ENCODE measurements at places on chromosomes 12 and 14.
A peak's percentile ranks its signal among the peaks of the same experiment; 100 is the strongest.

DNA sequence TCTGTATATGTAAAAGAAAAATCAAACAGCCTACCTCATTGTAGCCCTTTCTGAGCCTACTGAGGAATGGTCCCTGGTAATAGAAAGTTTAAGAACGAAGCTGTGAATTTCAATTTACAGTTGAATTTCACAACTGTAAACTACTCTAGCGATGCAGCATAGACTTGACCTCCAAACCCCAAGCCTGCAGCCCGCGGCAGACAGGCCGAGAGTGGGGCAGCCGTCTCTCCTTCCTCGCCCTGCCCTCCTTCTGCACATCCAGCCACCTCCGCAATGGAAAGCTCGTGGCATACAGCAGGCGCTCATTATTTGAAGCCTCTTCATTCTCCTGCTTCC, 15.3 kb downstream of the RNASE2 start:
- no peak for DNase-seq

DNA sequence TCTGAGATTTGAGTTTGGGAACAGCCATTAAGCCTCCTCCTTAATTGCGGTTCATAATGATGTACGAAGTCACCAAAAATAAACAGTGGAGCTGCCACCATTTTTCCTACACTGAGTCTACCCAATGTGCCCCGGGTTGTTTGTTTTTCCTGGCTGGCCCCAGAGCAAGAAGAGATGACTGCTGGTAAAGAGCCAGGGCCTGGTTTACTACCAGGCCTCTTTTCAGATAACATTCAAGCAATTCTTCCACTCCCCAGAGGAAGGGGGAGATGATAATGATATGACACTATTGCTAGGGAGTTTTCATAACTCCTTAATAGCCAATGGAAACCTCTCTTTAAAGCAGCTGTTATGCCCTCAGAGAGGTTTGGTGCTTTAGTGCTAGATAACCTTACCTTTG, 42.3 kb downstream of the BRAP start:
- no peak for DNase-seq

GRCh38 chr14:28831126-28831525, 64.5 kb downstream of the FOXG1 start:
- no peak for DNase-seq

GRCh38 chr14:73825551-73826188, 26.0 kb upstream of the PTGR2 start:
- peak; percentile 80 for DNase-seq

GRCh38 chr14:21015312-21015711, 9.5 kb downstream of the NDRG2 start:
- no peak for DNase-seq

DNA sequence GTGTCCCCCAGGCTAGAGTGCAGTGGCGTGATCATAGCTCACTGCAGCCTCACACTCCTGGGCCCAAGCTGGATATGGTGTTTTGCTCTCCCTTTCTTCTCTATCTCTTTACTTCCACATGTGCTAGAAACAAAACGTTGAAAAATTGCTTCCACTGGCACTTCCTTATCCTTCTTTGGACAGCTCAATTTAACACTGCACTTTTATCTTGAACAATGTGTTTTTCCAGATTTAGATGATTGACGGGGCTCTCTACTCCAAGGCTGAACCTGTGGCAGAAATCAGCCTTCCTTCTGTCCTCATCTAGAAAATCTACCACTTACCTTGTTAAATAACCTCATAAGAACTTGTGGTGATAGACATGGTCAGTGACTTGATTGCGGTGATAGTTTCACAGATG, 165.1 kb downstream of the DAD1 start:
- no peak for DNase-seq

DNA sequence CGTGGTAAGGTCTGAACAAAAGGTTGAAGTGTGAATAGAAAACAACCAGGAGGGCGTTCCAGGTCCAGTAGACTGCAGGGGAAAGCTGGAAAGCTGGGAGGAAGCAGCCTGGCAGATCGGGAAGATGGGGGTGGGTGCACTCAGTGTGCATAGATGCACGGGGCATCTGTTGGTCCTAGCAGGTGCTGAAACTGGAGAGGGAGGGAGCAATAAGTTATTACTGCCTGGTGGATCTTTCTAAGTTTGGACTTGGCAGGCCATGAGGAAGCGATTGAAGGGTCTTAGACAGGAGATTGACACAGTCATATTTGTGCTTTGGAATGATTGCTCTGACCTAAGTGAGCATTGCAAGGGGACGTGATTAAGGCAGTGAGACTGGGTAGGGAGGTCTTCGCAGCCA, 194.4 kb downstream of the EFCAB11 start:
- no peak for DNase-seq

DNA sequence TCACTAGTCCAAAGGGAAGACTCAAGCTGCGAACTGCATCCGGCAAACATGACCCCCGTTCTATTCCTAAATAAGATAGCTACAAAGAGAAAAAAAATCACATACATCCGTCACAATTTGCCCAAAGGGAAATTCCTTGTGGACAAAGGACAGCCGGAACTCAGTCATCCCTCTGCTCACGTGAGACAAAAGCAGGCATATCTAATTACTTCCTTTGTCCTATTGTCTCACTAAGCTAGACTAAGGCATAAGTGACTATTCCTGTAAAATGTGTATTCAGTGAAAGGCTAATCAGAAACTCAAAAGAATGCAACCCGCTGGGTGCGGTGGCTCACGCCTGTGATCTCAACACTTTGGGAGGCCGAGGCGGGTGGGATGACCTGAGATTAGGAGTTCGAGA, 27.2 kb upstream of the NINJ2 start:
- DNase-seq: no peak

DNA sequence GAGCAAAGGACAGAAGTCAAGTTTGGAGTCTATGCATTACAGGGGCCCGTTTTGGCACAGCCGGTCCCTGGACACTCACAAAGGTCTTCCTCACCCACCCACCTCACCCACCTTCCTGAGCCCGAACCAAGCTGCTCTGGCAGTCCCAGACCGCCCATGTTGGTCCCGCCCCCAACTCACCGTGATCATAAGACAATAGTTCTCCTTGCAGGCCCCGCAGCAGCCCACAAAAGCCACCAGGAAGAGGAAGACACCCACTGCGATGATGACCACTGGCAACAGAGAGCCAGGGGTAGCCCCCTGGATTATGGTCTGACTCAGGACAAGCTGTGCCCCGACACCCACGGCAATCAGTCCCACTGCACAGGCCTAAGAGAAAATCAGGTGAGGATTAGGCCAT, 1.8 kb downstream of the CD63 start:
- DNase-seq: no peak

GRCh38 chr14:21205678-21206581, 50.1 kb upstream of the OR5AU1 start:
- DNase-seq: no peak

DNA sequence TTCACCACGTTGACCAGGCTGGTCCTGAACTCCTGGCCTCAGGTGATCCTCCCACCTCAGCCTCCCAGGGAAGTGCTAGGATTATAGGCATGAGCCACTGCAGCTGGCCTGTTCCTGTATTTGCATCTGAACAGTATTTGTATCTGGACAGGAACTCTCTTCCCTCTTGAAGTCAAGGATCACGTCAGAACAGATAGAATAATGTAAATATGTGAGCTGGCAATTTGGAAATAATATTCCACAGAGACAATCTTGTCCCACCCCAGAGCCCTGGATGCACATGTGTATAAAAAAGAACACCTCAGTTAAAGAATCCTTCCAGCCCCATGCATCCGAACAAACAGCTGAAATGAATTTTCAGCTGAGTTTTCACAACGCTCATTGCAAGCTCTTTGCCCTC, 118.3 kb downstream of the VEZT start:
- DNase-seq: no peak

- DNase-seq: no peak
These were observed 77.7 kb downstream of the NTS start for GRCh38 chr12:85951823-85952222.

GRCh38 chr14:100623961-100624360, 36.7 kb upstream of the BEGAIN start:
- DNase-seq: no peak

GRCh38 chr14:88364710-88365413, 20.6 kb upstream of the SPATA7 start:
- DNase-seq: no peak

DNA sequence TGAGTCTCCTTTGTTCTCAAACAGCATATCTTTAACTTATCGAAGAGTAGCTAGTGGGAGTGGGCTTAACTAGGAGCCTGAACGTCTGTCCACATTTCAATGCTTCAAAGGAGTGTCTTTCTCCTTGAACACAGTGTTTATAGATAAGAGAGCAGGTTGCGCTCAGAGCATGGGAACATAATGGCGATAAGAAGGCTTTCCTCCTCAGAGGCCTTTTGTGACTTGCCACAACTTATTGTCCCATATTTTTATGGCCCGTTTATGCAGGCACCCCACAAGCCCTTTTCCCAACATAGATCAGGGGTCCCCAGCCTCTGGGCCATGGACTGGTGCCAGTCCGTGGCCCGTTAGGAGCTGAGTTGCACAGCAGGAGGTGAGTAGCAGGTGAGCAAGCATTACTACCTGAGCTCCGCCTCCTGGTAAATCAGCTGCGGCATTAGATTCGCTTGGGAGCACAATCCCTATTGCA, 2.6 kb upstream of the DDX47 start:
- no peak for DNase-seq

DNA sequence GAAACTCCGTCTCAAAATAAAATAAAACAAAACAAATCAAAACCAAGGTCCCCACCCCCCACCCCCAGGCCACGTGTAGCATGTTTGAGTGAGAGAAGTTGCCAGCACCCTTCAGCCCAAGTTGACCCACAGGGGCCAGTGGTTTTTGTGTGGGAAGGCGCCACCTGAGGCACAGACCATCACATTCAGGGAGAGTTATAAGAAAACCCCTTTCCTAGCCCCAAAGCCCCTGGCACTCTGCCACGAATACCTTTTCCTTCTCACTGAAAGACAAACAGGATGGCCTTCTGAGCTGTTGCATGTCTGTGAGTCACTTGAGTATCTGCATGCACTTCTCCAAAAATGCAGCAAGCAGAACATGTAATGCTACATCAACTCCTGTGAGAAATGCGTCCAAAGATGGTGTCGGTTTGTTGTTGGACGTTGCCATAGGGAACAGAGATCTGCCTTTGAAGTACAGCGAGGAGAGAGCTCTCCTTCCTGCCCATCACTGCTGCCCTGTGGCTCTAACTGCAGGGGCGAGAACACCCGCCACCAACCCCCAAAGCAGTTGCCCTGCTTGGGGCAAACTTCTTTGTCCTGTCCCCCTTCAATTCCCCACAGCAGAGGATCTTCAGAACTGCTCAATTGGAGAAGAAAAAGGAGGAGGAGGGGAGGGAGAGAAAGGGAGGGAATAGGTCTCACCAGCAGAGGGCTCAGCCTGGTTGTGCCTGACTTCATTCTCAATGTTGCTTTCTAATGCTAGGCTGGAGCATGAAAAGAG, 2.7 kb upstream of the TRAF3 start:
- peak; percentile 80 for DNase-seq

DNA sequence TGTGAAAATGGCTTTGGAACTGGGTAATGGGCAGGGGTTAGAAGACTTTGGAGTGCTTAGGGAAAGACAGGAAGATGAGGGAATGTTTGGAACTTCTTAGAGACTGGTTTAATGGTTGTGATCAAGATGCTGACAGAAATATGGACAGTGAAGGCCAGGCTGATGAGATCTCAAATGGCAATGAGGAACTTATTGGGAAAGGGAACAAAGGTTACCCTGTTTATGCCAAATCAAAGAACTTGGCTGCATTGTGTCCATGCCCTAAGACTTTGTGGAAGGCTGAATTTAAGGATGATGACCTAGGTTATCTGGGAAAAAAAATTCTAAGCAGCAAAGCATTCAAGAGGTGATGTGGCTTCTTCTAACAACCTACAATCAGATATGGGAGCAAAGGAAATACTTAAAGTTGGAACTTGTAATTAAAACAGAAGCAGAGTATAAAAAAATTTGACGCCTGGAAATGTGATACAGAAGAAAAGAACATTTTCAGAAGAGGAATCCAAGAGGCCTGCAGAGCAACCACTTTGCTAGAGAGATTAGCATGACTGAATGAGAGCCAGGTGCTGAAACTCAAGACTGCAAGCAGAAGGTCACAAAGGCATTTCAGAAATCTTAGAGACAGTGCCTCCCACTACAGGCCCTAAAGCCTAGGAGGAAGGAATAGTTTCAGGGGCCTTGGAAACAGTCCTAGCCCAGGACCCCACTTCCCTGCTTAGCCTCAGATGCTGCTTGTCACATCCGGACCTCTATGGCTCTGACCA, 65.6 kb upstream of the FLRT2 start:
- DNase-seq: no peak

All from CD4-positive, alpha-beta T cell treated with Interleukin-21 for 1 hour (primary cell).